ENCODE measurements at places on chromosomes 13 and 19.

DNA sequence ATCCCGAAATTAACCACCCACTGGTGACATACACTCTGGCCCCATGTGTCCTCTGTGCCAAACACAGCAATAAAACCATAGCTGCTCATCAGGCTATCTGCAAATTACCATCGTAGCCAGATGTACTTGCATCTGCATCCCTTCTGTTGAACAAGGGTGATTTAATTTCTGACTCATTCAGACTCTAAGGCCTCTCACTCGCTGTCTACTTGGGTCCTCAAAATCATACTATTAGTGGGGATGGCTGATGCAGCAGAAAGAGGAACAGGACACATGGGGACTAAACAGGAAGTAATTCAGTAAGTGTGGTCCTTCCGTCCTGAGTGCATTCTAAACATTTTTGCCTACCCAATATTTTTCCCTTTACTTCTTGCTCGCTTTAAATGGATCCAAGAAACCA is 2275.0 kb upstream of the PCDH20 start:
- DNase-seq: no peak

GRCh38 chr13:89465366-89465765 is 1794.2 kb downstream of the SLITRK5 start:
- no peak for DNase-seq

GRCh38 chr19:51714848-51715247 is 8.9 kb downstream of the HAS1 start:
- no peak for DNase-seq

DNA sequence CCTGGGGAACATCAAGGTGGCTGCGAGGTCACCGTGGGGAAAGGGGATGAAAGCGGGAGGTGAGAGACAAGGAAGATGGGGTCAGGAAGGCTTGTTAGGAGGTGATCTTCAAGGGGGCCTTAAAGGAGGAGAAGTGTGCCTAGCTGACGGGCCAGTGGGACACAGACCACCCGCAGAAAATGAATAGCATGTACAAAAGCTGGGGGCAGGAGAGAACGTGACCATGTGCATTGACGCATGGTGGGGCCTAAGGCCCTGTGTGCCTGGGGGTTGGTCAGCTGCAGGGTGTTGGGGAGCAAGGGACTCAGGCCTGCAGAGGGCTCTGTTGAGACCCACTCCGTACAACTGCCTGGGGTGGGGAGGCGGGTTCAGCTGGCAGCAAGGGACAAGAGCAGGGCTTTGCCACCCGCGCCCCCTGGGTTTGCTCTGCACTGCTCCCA is 5.9 kb downstream of the RAB8A start:
- no peak for DNase-seq

- DNase-seq: no peak
These were observed 526 bp downstream of the NFIX start for GRCh38 chr19:12995596-12996405.

- DNase-seq: no peak
These were observed 119.2 kb upstream of the ABCC4 start for GRCh38 chr13:95420501-95420900.

GRCh38 chr13:23558675-23559536 is 11.3 kb upstream of the TNFRSF19 start:
- DNase-seq: peak; percentile 12

GRCh38 chr13:26015271-26016125 is 36.3 kb downstream of the SHISA2 start:
- DNase-seq: no peak

DNA sequence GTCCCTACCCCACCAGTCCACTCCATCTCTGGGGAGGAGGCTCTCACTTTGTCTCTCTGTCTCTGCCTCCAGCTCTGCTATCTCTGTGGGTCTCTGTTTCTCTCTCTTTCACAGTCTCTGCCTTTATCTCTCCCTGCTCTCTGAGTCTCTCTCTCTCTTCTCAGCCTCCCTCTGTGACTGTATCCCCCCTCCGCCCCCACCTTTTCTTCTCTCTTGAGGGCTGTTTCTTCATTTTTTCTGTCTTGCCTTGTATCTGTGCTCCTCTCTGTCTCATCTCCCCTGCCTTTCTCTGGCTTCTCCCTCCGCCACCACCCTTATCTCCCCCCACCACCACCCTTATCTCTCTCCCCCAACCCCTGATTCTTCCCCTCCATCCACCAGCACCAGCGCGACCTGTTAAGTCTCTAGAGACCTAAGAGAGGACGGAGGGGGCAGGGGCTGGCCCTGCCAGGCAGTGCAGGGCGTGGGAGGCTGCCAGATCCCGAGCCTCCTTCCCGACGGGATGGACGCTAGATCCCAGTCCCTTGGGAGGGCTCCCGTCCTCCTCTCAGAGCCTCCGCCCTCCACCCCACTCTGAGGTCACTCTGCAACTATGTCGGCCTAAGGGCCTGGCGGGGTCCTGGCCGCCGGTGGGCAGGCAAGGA is 1.0 kb downstream of the AXL start:
- DNase-seq: peak; percentile 13

GRCh38 chr13:59203855-59204254 is 959.9 kb downstream of the DIAPH3 start:
- no peak for DNase-seq

DNA sequence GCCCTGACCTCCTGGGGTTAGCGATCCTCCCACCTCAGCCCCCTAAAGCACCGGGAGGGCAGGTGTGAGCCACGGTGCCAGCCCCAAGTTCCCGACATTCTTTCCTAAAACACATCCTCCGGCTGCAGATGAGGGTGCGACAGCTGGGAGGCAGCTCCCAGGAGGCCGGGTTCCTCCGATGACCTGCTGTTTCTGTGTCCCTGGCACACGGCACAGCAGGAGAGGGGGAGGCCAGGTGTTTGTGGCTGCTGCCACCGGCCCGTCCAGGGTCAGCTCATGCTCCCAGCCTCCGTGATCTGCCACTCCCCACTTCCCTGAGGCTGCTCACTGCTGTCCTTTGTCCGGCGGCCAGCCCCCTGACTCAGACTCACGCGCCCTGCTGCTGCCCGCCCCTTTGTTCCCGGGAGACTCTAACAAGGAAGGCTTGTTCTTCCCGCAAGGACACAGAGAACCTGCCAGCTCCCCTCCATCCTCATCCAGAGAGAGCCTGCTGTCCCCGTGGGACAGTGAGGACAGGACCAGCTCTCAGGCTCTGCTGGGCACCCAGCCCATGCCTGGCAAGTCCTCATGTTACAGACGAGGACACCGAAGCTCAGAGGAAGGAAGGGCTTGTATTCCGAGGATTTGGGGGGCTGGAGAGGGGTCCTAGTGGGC is 10.6 kb upstream of the MADCAM1 start:
- DNase-seq: peak; percentile 92

- peak; percentile 77 for DNase-seq
These were observed 17.0 kb downstream of the EFNA2 start for GRCh38 chr19:1302533-1303239.

GRCh38 chr19:54114340-54115108 is 933 bp downstream of the TFPT start:
- peak; percentile 40 for DNase-seq

- no peak for DNase-seq
These were observed 6.7 kb downstream of the SOHLH2 start for GRCh38 chr13:36207672-36208071.

DNA sequence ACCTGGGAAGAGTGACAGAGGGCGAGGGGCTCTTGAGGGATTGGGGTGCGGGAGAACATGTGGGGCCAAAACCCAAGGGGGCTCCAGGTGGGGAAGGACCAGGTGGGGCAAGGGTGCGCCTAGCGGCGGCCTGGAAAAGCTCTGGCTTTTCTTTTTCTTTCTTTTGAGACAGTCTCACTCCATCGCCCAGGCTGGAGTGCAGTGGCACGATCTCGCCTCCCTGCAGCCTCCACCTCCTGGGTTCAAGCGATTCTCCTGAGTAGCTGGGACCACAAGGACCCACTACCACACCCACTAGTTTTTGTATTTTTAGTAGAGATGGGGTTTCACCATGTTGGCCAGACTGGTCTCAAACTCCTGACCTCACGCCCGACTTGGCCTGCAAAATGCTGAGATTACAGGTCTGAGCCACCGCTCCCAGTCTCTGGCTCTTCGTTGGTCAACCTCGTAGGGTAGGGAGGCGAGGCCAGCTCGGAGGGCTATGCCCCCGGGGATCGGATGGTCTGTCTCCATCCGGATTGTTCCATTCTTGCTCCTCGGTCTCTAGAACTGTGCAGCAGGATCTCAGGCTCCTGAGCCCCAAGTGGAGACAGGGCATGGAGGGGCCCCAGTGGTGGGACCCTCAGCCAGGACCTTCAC is 3.7 kb downstream of the GADD45B start:
- no peak for DNase-seq

DNA sequence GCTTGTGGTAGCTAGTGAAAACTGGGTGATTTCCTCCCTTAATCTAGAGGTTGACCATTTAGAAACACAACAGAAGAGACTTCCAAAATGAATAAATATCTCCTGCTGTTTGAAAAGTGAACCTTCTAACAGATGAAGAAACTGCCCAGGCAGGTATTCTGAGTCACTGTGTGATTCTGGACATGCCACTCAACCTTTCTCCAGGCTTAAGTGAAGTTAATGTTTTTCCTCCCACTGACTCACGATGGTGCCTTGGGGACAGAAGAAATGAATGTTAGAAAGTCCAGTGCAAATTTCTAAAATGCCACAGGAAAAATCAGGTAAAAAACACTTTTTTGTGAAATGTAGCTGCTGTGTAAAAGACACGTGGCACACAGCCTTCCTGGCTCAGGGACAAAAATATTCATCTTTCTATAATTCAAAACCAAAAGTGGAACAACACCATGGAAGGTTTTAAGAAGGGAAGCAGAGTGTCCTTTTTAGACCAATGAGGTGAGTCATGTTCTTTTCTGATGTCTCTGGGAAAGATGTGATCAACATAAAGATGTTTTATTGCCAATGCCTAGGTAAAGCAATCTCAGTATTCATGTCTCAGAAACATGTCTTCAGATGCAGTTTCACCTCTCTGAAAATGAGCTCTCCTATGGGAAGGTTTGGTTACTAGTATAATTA is 9.1 kb downstream of the UBE2L5 start:
- no peak for DNase-seq

GRCh38 chr19:15015946-15016542 is 33.2 kb upstream of the CASP14 start:
- no peak for DNase-seq

- no peak for DNase-seq
These were observed 40.0 kb upstream of the GJB6 start for GRCh38 chr13:20272104-20272503.

DNA sequence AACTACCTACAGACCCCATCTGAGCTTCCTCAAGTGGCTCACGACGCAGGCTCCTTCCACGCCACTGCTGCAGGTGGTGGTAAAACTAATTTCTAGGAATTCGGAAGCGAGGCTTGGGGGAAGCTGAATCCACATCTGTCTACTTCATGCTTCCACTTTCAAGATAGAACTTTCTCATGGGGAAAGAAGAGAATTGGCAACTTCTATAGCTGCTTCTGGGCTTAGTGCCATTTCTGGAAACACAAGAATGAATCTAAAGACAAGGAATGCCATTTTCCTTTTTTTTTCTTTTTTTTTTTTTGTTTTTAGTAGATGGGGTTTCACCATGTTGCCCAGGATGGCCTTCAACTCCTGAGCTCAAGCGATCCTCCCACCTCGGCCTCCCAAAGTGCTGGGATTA is 2.8 kb upstream of the NLRP12 start:
- no peak for DNase-seq

- DNase-seq: no peak
These were observed 18.7 kb downstream of the HCN2 start for GRCh38 chr19:608155-609003.

GRCh38 chr13:41833831-41834230 is 127.1 kb downstream of the VWA8 start:
- no peak for DNase-seq

DNA sequence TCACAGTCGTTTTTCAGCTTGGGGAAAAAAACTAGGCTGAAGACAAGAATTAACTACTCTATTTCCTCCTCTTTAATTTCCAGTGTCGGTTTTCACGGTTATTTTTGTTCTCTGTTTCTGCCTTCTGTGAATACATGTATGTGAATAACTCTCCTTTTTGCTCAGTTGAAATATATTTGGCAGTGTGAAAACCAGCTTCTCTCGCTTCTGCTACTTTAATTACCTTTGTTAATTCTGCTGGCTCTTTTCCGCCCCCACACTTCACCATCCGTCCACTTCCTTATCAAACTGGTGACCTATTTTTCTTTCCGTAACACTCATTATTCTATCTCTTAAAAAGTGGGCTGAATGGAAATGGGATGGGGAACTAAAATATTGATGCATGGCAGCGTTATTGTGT is 126.4 kb downstream of the POU4F1 start:
- no peak for DNase-seq

GRCh38 chr13:109998684-109999533 is 212.5 kb upstream of the IRS2 start:
- peak; percentile 5 for DNase-seq
